ENCODE measurements at places on chromosomes 12 and 14. TPM values are rescaled to one million over a fixed set of nuclear protein-coding genes. Genes with fewer than 3 reads are reported as not detected.

Gene PRIMA1
- total RNA-seq: 0.44 TPM

Gene POLE2
- total RNA-seq: 13.8 TPM

Gene AKAP3
- 0.05 TPM for total RNA-seq

Gene GDF3
- total RNA-seq: not detected

Gene PSMB5
- 300 TPM for total RNA-seq

Gene BTG1
- 64.1 TPM for total RNA-seq
